ENCODE measurements at places on chromosomes 4 and X. TPM values are rescaled to one million over a fixed set of nuclear protein-coding genes. Genes with fewer than 3 reads are reported as not detected.

- no peaks in the 10 kb centered on the region for H3K4me1 ChIP-seq
- no peak overlapping the region for H3K4me3 ChIP-seq
- H3K27me3 ChIP-seq: peaks cover 3% of the 10 kb centered on the region
Observed at GRCh38 chrX:96446524-96446923, 238.1 kb upstream of the DIAPH2 start.

DNA sequence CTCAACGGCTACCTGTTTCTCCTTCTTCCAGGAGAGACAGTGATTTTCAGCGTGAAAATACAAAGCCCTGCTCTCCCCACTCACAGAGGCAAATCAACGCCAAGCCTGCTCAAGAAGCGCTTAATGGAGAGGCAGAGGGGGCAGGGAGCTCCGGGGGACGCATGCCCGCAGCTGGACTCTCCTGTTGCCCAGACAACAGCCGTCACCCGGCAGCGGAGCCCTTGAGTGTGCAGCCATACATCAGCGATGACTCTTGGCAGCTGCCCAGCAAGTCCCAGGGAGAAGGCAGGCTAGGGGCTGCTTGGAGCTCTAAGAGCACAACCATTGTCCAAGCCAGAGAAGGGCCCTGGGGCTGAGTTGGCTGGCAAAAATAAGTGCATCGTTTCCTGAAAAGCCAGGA lies 71.0 kb upstream of the AFAP1 start:
- DNase-seq: no peak
- no peaks in the 10 kb centered on the region for H3K4me1 ChIP-seq
- no peak overlapping the region for H3K27ac ChIP-seq
- H3K27me3 ChIP-seq: no peaks in the 10 kb centered on the region
- no peaks in the 10 kb centered on the region for H3K36me3 ChIP-seq
- H3K4me3 ChIP-seq: no peak overlapping the region

DNA sequence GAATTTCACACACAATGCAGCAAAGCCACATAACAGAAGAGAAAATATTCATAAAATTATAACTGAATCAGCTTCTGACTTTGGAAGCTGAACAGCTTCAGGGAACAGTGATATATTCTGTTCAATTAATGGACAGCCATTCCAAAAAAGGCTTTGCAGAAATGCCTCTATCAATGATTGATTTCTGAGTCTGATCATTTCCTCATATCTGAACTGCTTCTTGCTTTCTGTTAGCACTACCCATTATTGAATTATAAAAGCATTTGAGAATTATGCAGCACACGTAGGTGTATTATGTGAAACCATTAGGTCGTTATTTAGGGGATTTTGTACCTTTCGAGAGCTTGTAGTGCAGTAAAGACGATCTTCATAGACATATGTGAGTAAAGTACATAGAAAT lies 159.6 kb downstream of the STIM2 start:
- peaks cover 18% of the 10 kb centered on the region for H3K4me1 ChIP-seq
- H3K4me3 ChIP-seq: no peak overlapping the region
- DNase-seq: no peak
- H3K27me3 ChIP-seq: no peaks in the 10 kb centered on the region

DNA sequence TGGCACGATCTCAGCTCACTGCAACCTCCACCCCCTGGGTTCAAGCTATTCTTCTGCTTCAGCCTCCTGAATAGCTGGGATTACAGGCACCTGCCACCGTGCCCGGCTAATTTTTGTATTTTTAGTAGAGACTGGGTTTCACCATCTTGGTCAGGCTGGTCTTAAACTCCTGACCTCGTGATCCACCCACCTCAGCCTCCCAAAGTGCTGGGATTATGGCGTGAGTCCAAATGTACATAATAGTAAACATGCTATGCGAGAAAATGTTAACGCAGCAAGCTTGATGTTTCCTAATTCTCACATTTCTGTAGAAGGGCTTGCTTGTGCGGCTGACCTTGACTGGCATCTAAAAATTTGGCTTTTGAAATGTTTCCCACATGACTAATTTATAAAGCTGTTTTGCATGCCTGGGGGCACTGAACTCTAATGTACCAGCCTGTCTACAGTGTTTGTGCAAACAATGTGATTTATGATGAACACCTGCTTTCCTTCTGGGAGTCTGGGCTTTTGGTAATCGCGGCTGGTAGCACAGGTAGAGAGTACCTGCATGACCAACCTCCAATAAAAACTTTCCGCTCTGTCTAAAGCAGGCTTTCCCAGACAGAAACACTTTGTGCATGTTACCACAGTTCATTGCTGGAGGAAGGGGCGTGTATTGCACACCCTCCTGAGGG lies 216.8 kb downstream of the IL15 start:
- no peak overlapping the region for H3K27ac ChIP-seq
- no peak for DNase-seq
- H3K27me3 ChIP-seq: peaks cover under 1% of the 10 kb centered on the region
- no peaks in the 10 kb centered on the region for H3K36me3 ChIP-seq

GRCh38 chr4:182228991-182229577 lies 14.1 kb upstream of the TENM3 start:
- no peaks in the 10 kb centered on the region for H3K36me3 ChIP-seq
- no peaks in the 10 kb centered on the region for H3K4me1 ChIP-seq
- H3K27me3 ChIP-seq: no peaks in the 10 kb centered on the region
- no peak overlapping the region for H3K27ac ChIP-seq
- no peak overlapping the region for H3K4me3 ChIP-seq

DNA sequence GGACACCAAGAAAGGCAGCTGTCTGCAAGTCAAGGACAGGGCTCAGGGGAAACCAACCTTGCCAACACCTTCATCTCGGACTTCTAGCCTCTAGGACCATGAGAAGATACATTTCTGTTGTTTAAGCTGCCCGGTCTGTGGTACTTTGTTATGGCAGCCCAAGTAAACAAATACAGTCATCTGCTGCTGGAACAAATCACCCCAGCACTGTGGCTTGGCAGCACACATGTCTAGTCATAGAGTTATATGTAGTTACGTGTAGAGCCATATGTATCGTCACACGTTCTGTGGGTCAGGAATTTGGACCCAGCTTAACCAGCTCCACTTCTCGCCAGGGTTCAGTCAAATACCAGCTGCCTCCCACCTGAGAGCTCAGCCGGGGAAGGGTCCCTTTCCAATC lies 2.5 kb downstream of the HTT-AS start:
- no peaks in the 10 kb centered on the region for H3K27me3 ChIP-seq
- no peaks in the 10 kb centered on the region for H3K36me3 ChIP-seq
- peaks cover 14% of the 10 kb centered on the region for H3K4me1 ChIP-seq
- H3K4me3 ChIP-seq: no peak overlapping the region

- no peaks in the 10 kb centered on the region for H3K27me3 ChIP-seq
- H3K27ac ChIP-seq: peak overlapping the region; percentile 100
- no peak for DNase-seq
- peaks cover 16% of the 10 kb centered on the region for H3K4me1 ChIP-seq
- peak overlapping the region; percentile 100 for H3K4me3 ChIP-seq
Observed at GRCh38 chrX:119871245-119871598, 311 bp downstream of the RNF113A start.

DNA sequence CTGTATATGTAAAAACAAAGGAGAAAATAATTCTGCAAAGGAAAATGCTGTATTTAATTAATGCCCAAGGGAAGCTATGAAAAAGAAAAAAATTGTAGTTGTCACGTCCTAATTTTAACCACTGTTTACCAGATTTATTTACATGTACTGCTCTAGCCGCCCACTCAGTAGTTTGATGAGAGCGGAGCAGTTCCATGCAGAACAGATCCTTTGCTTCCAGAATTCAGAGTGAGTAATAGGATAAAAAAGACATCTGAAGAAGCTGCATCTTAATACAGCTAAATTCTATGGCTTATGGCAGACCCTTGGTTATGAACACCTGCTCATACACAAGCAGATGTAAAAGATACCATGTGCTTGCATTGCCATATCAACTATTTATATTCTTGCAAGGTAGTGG lies 287.0 kb downstream of the GASK1B start:
- H3K36me3 ChIP-seq: no peaks in the 10 kb centered on the region
- no peaks in the 10 kb centered on the region for H3K27me3 ChIP-seq
- H3K4me3 ChIP-seq: no peak overlapping the region
- H3K27ac ChIP-seq: no peak overlapping the region
- DNase-seq: no peak

- no peak overlapping the region for H3K27ac ChIP-seq
- H3K27me3 ChIP-seq: no peaks in the 10 kb centered on the region
- no peak overlapping the region for H3K4me3 ChIP-seq
- no peaks in the 10 kb centered on the region for H3K4me1 ChIP-seq
- no peak for DNase-seq
Observed at GRCh38 chrX:116213262-116213661, 42.7 kb downstream of the AGTR2 start.

- no peaks in the 10 kb centered on the region for H3K36me3 ChIP-seq
- no peaks in the 10 kb centered on the region for H3K27me3 ChIP-seq
- no peak overlapping the region for H3K4me3 ChIP-seq
Observed at GRCh38 chr4:12778191-12778590, 705.9 kb downstream of the RAB28 start.

- H3K4me1 ChIP-seq: peaks cover 20% of the 10 kb centered on the region
- no peaks in the 10 kb centered on the region for H3K27me3 ChIP-seq
- DNase-seq: no peak
- H3K36me3 ChIP-seq: peaks cover 47% of the 10 kb centered on the region
Observed at GRCh38 chr4:83272900-83273299, 11.7 kb downstream of the COQ2 start.

GRCh38 chrX:133670383-133670782 lies 255.1 kb upstream of the GPC4 start:
- H3K27me3 ChIP-seq: no peaks in the 10 kb centered on the region
- no peaks in the 10 kb centered on the region for H3K4me1 ChIP-seq
- no peak overlapping the region for H3K4me3 ChIP-seq
- DNase-seq: peak; percentile 6
- H3K27ac ChIP-seq: no peak overlapping the region

DNA sequence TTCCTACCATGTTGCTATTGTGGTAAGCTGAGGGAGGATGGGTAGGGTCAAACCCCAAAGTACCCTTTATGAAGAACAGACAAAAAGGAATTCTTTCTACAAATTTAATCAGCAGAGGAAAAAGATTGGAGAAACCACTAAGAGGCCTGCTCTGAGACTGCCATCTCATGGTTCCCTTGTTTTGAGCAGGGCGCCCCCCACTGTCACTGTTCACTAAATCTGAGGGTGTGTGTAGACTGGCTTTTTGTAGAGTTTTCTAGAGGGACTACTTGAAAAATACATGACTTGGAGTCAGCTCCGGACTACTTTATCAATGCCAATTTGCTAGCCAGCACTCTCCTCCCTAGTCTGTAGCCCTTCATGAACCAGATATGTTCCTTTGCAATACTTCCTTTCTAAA lies 324.8 kb downstream of the FRMPD4 start:
- no peak overlapping the region for H3K27ac ChIP-seq
- no peaks in the 10 kb centered on the region for H3K4me1 ChIP-seq
- no peaks in the 10 kb centered on the region for H3K36me3 ChIP-seq
- no peaks in the 10 kb centered on the region for H3K27me3 ChIP-seq
- no peak overlapping the region for H3K4me3 ChIP-seq

DNA sequence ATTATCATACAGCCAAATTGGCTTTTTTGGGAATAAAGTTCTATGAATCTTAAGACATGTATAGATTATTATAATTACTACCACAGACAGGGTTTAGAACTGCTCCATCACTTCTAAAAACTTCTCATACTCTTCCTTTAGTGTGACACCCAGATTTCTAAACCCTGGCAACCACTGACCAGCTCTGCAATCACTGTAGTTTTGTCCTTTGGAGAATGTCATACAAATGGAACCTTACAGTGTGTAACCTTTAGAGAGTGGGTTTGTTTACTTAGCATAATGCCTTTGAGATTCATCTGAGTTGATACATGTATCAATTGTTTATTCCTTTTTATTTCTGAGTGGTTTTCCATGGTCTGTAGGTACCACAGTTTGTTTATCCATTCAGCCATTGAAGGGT lies 95.0 kb downstream of the TMEM164 start:
- no peaks in the 10 kb centered on the region for H3K4me1 ChIP-seq
- H3K36me3 ChIP-seq: peaks cover 3% of the 10 kb centered on the region
- no peak for DNase-seq
- H3K27me3 ChIP-seq: no peaks in the 10 kb centered on the region
- no peak overlapping the region for H3K27ac ChIP-seq

- no peaks in the 10 kb centered on the region for H3K4me1 ChIP-seq
- no peak overlapping the region for H3K27ac ChIP-seq
- H3K4me3 ChIP-seq: no peak overlapping the region
Observed at GRCh38 chrX:68721546-68721945, 74.1 kb downstream of the STARD8 start.

DNA sequence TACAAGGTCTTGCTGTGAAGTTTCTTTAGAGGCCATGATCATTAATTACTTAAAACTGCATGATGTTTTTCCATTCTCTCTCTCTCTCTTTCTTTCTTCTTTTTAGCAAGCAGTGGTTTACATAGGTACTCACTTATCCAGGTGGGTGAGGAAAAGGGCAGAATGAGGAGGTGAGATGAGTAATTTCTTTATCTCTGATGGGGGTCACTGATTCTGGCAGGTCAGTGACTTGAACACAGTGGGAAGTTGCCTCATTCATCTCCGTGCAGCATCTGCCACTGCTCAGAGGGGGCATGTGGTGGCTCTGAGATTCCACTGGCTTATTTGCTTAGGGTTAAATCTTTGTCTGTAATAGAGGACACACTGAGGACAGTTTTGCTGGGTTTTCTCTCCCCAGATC lies 62.6 kb downstream of the FAM114A1 start:
- no peaks in the 10 kb centered on the region for H3K36me3 ChIP-seq
- no peaks in the 10 kb centered on the region for H3K4me1 ChIP-seq
- H3K27ac ChIP-seq: no peak overlapping the region
- H3K27me3 ChIP-seq: peaks cover 6% of the 10 kb centered on the region
- H3K4me3 ChIP-seq: no peak overlapping the region
- DNase-seq: no peak

DNA sequence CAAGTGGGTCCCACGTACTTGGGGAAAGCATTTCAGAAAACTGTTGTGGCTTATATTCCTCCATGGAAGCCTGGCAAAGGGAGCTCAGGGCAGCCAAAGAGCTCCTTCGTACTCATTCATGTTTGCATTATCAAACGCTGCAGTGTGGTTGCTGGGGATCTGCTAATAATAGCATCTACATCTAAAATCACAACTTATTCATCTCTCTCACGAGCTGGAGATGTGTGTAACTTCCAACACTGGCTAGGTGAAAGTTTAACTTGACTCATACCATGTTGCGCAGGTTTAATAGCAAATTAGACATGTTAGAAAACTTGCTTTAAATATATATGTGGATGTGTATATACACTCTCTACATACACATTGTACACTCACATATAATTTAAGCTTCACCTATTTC lies 415.1 kb downstream of the AFF2 start:
- DNase-seq: no peak
- H3K4me1 ChIP-seq: no peaks in the 10 kb centered on the region
- H3K27ac ChIP-seq: no peak overlapping the region
- H3K27me3 ChIP-seq: no peaks in the 10 kb centered on the region

DNA sequence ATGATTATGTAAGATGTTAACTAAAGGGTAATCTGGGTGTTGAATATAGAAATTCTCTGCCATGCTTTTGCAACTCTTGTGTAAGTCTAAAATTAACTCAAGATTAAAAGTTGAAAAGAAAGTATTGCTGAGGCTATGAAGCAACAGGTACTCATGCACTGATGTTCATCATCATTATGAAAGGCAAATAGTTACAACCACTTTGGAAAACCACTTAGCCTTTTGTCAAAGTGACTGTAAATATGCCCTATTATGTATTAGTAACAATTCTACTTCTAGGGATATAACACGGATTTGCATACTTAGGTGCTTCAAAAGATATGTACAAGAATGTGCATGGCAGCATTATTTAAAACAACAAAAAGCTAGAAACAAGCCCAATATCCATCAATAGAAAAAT lies 227.8 kb upstream of the CXXC4 start:
- DNase-seq: no peak
- H3K4me1 ChIP-seq: no peaks in the 10 kb centered on the region
- no peaks in the 10 kb centered on the region for H3K36me3 ChIP-seq

Gene NPY1R
- not detected for total RNA-seq

Gene GC
- not detected for total RNA-seq

Gene EGF
- not detected for total RNA-seq

Gene CENPE
- total RNA-seq: 74.6 TPM

Gene RRH
- 0.22 TPM for total RNA-seq

Gene SORBS2
- total RNA-seq: not detected

Gene EMCN
- total RNA-seq: not detected

Gene ZNF674
- 5.3 TPM for total RNA-seq
